GM23338 (cell line): ENCODE measurements at places on chromosomes 2 and 18.

GRCh38 chr2:179932786-179933185, 71.4 kb upstream of the ZNF385B start:
- DNase-seq, result no peak

- DNase-seq, result no peak
Observed at GRCh38 chr2:60746318-60746717, 9.8 kb upstream of the PAPOLG start.

GRCh38 chr18:69215161-69215560, 185.5 kb upstream of the DOK6 start:
- DNase-seq, result no peak

DNA sequence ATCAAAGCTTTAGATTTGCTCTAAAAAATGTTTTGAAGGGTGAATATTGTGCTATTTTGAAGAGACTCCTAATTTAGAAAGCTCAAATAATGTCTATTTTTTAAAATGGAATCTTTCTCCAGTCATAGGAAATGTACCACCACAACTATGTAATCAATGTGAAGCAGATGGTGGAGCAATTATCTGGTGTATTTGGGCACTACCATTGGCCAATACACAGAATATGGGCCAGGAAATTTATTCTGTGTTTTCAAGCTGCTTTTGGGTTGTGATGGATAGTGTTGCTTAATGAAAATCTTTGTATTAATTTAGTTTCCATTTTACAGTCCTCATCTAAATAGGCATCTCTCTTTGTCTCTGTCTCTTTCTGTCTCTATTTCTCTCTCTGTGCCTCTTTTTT, 17.1 kb upstream of the VWC2L start:
- DNase-seq, result no peak
